Activated CD4-positive, CD25-positive, alpha-beta regulatory T cell treated with anti-CD3 and anti-CD28 coated beads, Interleukin-2, amount 50 U/mL, for 16 hours (primary cell): ENCODE measurements at places on chromosomes 11 and 22.

GRCh38 chr22:28005513-28005912, 86.5 kb upstream of the PITPNB start:
- DNase-seq = no peak

DNA sequence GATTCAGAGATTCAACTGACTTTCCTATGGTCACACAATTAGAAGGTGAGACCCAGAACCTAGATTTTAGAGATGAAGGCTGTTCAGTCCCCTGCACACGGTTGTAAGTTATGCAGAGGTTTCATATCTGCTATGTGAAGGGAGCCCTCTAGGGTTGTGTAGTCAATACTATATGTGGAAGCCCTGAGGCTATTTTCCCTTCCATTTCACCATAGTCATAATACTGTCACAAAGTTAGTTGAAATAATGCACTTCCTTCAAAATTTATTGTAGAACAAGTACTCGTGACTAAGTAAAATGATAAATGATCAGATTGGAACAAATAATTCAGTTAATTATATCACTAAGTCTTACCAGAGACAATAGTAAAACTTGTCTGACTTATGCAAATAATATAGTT, 48.8 kb downstream of the ENDOD1 start:
- DNase-seq = no peak

GRCh38 chr11:83073884-83074283, 2.2 kb upstream of the RAB30 start:
- DNase-seq = no peak

DNA sequence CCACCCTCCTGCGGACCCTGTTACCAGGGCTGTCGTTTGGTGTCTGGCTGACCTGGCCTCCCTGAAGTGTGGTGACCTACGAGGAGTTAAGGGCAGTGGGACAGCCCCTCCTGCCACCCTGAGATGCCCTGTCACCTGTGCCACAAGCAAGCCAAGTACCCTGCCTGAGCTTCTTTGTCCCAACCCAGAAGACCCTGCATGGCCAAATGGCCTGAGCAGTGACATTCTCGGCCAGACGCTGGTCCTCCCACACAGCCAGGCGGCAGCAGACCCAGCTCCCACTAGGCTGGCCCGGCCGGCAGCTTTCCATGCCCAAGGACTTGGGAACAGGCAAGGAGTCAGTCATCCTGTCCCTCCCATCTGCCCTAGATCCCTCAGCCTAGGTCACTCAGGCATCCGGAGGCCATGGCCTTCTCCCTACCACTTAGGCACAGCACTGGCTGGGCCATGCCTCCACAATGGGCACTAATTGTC, 7.6 kb downstream of the ARVCF start:
- DNase-seq = no peak

- DNase-seq = peak; percentile 78
Measured at GRCh38 chr11:118930094-118930712, 4.5 kb upstream of the BCL9L start.

DNA sequence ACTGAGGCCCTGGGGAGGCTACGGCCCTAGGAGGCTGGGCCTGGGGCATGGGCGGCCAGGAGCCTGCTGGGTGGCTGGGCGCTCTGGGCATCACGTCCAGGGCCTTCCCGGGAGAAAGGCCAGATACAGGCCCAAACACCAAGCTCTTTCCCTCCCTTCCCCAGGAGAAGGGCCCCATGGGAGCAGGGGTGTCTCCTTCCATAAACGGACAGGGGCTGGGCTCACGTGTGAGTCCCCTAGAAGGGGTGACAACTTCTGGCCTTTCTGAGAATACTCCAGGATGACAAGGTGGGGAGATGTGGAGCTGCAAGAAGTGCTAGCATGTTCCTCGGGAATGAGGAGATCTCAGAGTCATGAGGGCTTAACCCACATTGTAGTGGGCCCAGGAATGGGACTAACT, 19.5 kb upstream of the SYT8 start:
- DNase-seq = no peak

GRCh38 chr11:34180040-34180813, 74.8 kb downstream of the NAT10 start:
- no peak for DNase-seq

DNA sequence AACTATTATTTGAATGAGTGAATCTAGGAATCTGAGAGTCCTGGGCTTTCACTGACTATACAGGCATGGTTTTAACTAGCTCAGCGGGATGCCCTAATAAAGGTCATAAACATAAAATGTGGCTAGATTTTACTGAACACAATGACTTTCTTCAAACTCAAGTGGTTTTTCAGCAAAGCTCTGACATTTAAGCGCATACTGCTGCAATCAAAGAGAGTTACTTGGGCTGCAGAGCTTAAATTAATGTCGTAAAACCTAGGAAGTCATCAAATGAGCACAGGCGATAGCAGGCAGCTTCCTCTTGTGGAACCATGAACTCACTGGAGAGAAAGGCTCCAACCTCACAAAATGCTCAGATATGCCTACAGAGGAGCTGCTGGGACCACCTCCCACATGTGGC, 6.7 kb downstream of the CSNK2A3 start:
- DNase-seq = no peak

GRCh38 chr11:84146826-84147225, 860.7 kb upstream of the CCDC90B start:
- no peak for DNase-seq

- DNase-seq = no peak
Measured at GRCh38 chr11:68552542-68552941, 92.0 kb downstream of the PPP6R3 start.

GRCh38 chr11:24697522-24698111, 200.8 kb downstream of the LUZP2 start:
- no peak for DNase-seq

DNA sequence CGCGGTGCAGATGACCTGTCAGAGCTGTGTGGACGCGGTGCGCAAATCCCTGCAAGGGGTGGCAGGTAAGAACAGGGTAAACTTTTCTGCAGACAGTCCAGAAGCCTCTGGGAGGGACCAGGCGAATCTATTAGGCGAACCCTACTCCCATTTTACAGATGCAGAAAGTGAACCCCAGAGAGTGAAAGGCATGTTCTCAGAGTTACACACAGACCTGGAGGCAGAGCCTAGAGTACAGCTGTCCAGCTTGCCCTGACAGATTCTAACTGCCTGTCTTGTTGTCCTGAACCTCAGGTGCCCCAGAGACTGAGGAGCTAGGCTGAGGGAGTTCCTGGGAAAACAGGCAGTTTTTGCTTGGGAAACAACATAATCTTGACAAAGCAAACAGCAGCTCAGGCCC, 665 bp downstream of the CCS start:
- DNase-seq = no peak

GRCh38 chr22:25048659-25049647, 96.4 kb downstream of the KIAA1671 start:
- peak; percentile 48 for DNase-seq

DNA sequence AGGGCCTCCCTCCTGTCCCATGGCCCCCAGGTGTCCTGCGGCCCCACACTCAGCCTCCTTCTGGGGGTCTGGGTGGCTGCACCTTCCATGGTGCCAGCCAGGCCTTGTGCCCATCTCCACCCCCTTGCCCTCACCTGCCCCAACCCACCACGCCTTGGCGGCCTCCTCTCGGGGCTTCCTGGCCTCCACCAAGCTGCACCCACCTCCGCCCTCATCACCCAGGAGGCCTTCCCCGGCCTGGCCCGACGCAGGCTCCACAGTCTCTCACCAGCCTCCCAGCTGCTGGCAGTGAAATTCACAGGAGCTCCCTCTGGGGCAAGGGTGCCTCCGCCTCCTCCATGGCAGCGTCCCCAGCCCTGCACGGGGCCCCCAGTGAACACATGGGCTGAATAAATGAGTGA, 35.9 kb upstream of the WNT7B start:
- DNase-seq = no peak
